ENCODE measurements at places on chromosomes 13 and 19. TPM values are rescaled to one million over a fixed set of nuclear protein-coding genes. Genes with fewer than 3 reads are reported as not detected.

- peaks cover 13% of the 10 kb centered on the region for H3K4me1 ChIP-seq
- H3K27me3 ChIP-seq, result no peaks in the 10 kb centered on the region
- peak overlapping the region; percentile 90 for H3K27ac ChIP-seq
- no peak overlapping the region for H3K4me3 ChIP-seq
- DNase-seq, result no peak
- H3K36me3 ChIP-seq, result peaks cover 32% of the 10 kb centered on the region
Observed at GRCh38 chr13:19657872-19658591, 24.6 kb downstream of the MPHOSPH8 start.

DNA sequence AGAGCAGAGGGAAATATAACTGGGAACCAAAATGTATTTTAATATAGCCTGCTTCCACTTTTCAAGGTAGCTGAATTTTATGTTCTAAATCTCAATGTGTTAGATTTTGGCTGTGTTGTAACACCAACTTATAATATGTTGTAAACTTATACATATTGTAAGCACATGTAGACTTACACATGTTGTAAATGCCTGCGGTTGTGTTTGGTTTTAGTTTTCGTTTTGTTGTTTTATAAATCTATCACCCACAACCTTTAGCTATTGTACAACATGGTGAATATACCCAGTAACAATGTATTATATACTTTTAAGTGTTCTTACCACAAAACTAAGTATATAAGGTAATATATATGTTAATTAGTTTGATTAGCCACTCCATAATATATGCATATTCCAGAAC is 15.6 kb downstream of the KCTD4 start:
- H3K36me3 ChIP-seq, result peaks cover 13% of the 10 kb centered on the region
- no peaks in the 10 kb centered on the region for H3K27me3 ChIP-seq
- no peak for DNase-seq

DNA sequence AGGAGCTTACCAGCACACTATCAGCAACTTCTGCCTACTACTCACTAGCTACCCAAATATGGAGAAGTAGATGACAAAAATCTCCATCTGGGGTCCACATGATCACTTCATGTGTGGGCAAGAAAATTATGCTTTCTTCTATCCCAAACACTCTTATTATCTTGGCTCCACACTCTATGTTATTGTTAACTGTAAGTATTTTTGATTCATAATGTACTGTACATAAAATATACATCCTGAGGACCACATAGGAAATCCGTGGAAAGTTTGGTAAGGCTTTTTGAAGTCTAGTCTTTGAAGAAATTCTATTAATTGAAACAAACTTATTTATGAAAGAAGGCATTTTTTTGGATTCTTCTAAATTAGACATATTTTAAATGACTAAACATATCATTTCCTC is 378.8 kb downstream of the DACH1 start:
- H3K27me3 ChIP-seq, result no peaks in the 10 kb centered on the region
- peak overlapping the region; percentile 16 for H3K27ac ChIP-seq
- H3K4me1 ChIP-seq, result peaks cover 5% of the 10 kb centered on the region
- DNase-seq, result no peak

DNA sequence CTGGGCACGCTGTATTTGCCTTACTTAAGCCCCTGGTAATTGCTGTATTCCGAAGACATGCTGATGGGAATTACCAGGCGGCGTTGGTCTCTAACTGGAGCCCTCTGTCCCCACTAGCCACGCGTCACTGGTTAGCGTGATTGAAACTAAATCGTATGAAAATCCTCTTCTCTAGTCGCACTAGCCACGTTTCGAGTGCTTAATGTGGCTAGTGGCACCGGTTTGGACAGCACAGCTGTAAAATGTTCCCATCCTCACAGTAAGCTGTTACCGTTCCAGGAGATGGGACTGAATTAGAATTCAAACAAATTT is 676 bp downstream of the BRCA2 start:
- peaks cover 6% of the 10 kb centered on the region for H3K4me1 ChIP-seq
- no peaks in the 10 kb centered on the region for H3K27me3 ChIP-seq
- peak overlapping the region; percentile 99 for H3K27ac ChIP-seq
- H3K36me3 ChIP-seq, result no peaks in the 10 kb centered on the region
- DNase-seq, result peak; percentile 38

GRCh38 chr13:48233889-48234488 is 983 bp downstream of the ITM2B start:
- DNase-seq, result no peak
- peak overlapping the region; percentile 96 for H3K27ac ChIP-seq
- H3K27me3 ChIP-seq, result no peaks in the 10 kb centered on the region
- H3K4me3 ChIP-seq, result peak overlapping the region; percentile 96
- H3K36me3 ChIP-seq, result no peaks in the 10 kb centered on the region

GRCh38 chr19:56398809-56399208 is 5.3 kb upstream of the ZNF583 start:
- H3K4me3 ChIP-seq, result no peak overlapping the region
- peaks cover 73% of the 10 kb centered on the region for H3K36me3 ChIP-seq
- no peak for DNase-seq
- H3K27ac ChIP-seq, result no peak overlapping the region

Gene ZFP82
- 15.5 TPM for total RNA-seq

All from mesothelial cell of epicardium (in vitro differentiated cells).